ENCODE measurements at places on chromosomes 6 and 20. TPM values are rescaled to one million over a fixed set of nuclear protein-coding genes. Genes with fewer than 3 reads are reported as not detected.

Gene GABRR1
- not detected for polyA plus RNA-seq

Gene SCRT2
- polyA plus RNA-seq = not detected

Gene SLC35D3
- polyA plus RNA-seq = 0.04 TPM

Gene HLA-DRB5
- 3.0 TPM for polyA plus RNA-seq

DNA sequence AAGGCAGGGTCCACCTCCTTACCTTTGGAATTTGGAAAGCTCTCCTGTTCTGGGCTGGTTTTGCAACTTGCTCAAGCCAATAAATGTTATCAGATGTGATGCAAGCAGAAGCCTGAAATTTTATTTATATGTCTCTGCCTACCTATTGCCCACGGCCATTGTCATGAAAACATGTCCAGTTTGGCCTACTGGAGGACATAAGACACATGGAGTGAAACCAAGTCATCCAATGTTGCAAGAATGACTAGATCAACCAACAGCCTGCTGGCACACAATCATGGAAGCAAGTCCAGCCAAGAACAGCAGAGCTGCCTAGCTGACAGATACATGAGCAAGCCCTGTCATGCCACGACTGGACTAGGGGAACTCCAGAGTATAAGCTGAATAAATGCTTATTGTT is 56.7 kb upstream of the IRAK1BP1 start:
- H3K36me3 ChIP-seq = no peaks in the 10 kb centered on the region
- H3K27me3 ChIP-seq = no peaks in the 10 kb centered on the region
- H3K27ac ChIP-seq = no peak overlapping the region

DNA sequence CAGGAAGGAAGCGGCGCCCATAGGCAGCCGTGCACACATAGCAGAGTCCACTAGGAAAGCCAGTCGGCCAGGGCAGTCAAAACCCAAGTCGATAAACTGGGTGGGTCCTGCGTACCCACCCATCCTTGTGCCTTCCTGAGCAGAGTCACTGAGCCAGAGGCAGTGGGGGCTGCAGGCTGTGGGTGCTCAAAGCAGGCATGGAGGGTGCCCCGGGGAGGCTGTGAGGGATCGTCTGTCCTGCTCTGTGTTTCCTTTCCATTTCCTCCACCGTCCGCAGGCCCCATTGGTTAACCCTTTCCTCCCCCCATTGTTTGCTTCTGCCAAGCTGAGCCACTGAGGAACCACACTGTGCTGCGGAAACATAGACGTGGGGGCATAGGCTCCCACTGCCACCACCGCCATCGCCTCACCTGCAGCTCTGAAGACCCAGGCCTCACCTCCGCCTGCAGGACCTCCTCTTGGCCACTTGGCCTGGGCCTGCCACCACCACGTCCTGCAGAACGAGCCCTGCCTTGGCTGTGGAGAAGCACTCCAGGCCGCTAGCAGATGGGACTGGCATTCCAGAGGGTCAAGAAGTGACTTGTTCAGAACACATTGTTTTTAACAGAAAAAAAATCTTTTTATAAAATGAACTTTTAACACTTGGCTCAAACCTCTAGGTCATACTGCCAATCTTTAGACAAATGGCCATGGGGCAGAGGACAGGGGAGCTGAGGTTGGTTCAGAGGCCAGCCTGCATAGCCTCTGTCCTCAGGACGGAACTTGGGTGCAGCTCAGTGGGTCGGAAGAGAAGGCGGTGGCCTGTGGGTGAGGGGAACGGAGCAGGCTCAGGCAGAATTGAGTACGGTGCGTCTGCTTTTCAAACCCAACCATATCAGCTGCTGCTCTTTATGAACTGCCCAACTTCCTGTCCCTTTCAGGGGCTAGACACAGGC is 52.6 kb downstream of the TCP11 start:
- H3K27me3 ChIP-seq = no peaks in the 10 kb centered on the region
- DNase-seq = no peak
- no peak overlapping the region for H3K4me3 ChIP-seq
- peaks cover 9% of the 10 kb centered on the region for H3K4me1 ChIP-seq
- no peak overlapping the region for H3K27ac ChIP-seq
- peaks cover 19% of the 10 kb centered on the region for H3K36me3 ChIP-seq

DNA sequence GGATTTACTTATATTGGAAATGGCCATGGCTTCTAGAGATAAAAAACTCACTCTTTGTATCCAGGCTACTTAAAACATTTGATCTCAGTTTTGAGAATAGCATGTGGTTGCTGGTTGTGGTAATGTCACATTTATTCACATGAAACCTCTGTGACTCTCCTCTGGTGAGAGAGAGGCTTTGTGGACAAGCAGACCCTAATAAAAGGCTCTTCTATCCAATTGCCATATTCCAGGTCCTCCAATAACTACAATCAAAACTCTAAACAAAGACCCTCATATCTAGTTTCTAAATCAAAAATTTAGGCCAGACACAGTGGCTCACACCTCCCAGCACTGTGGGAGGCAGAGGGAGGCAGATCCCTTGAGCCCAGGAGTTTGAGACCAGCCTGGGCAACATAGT is 176.3 kb upstream of the LAMP5 start:
- DNase-seq = no peak
- H3K4me3 ChIP-seq = no peak overlapping the region
- H3K27ac ChIP-seq = no peak overlapping the region
- peaks cover 12% of the 10 kb centered on the region for H3K4me1 ChIP-seq

DNA sequence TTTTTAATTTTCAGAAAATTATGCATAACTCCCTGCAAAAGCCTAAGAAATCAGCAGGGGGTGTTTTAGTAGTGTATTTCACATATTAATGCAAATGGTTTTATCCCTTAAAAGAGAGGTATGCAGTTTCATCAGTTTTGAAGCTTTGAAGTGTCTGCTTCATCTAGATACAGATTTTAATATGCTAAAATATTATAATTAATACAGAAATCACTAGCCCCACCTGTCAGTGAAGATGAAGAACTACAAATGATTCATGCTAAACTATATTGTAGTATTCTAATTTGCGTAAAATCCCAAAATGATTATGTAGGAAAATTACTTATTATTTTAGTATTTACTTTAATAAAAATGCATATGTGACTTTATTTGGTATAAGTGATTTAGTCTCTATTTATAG is 2.9 kb upstream of the TFB1M start:
- H3K4me3 ChIP-seq = no peak overlapping the region
- H3K27ac ChIP-seq = no peak overlapping the region
- peaks cover 15% of the 10 kb centered on the region for H3K4me1 ChIP-seq
- DNase-seq = no peak

Gene PSMB9
- polyA plus RNA-seq = 33.4 TPM

DNA sequence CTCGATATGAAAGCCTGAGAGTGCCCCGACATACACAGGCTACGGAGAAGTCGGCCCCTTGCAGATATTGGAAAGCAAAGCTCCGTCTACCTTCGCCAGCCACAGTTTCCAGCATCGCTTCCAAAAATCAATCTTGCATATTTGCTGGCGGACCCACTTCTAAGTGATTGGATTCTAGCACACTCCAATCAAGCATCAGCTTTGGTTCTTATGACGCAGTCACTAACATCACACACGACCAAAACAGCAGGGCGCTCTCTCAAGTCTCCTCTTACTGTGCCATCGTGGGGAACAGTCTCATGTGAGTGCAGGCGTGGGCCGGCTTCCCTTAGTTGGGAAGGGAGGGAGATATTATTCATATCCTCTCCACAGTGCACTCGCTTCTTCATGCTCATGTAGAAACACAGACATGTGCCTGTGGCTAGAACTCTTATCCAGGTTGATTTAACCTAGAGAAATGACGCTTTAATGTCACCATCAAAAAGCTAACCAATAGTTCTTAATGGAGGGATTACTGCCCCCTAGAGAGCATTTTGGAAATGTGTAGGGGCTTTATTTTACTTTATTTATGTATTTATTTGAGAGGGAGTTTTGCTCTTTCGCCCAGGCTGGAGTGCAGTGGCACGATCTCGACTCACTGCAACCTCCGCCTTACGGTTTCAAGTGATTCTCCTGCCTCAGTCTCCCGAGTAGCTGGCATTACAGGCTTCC is 229.8 kb downstream of the SOD2 start:
- DNase-seq = no peak
- H3K27me3 ChIP-seq = no peaks in the 10 kb centered on the region
- H3K27ac ChIP-seq = no peak overlapping the region
- no peaks in the 10 kb centered on the region for H3K36me3 ChIP-seq
- H3K4me1 ChIP-seq = no peaks in the 10 kb centered on the region

DNA sequence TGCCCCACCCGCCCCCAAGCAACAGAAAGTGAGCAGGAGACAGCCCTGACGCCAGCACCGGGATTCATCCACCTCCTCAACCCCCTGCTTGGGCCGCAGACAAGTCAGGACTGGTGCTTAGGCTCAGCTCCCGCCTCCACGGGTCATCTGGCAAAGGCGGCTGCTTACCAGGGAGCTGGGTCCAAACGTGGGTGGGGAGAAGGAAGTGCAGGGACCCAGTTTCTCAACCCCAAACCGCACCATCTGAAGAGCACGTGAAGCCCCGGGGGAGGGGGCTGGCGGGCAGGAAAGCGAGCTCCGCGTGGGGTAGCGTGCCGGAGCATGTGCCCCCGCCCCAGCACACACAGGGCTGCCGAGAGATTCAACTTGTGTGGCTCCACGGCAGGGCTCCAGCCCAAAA is 87.2 kb downstream of the BMP7 start:
- no peaks in the 10 kb centered on the region for H3K27me3 ChIP-seq
- DNase-seq = no peak
- H3K4me1 ChIP-seq = no peaks in the 10 kb centered on the region
- no peaks in the 10 kb centered on the region for H3K36me3 ChIP-seq

DNA sequence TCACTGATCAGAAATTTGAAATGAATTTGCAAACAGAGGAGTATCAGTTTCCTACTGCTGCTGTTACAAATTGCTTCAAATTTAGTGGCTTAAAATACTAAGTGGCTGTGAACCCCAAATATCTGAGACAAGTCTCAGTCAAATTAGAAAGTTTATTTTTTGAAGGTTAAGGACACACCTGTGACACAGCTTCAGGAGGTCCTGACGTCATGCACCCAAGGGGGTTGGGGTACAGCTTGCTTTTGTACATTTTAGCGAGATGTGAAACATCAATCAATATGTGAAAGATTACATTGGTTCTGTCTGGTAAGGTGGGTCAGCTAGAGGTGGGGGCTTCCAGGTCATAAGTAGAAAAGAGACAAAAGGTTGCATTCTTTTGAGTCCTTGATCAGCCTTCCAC is 21.4 kb upstream of the ZFP64 start:
- H3K4me3 ChIP-seq = no peak overlapping the region
- H3K27me3 ChIP-seq = no peaks in the 10 kb centered on the region
- DNase-seq = no peak
- no peaks in the 10 kb centered on the region for H3K36me3 ChIP-seq
- H3K27ac ChIP-seq = no peak overlapping the region

GRCh38 chr6:129497481-129498441 is 212.2 kb downstream of the ARHGAP18 start:
- DNase-seq = no peak
- H3K4me1 ChIP-seq = peaks cover 3% of the 10 kb centered on the region
- H3K4me3 ChIP-seq = no peak overlapping the region
- H3K36me3 ChIP-seq = peaks cover 16% of the 10 kb centered on the region
- H3K27me3 ChIP-seq = no peaks in the 10 kb centered on the region
- H3K27ac ChIP-seq = no peak overlapping the region

Gene TNNC2
- polyA plus RNA-seq = 0.59 TPM

Gene OR12D3
- not detected for polyA plus RNA-seq

GRCh38 chr20:23230766-23231385 is 119.7 kb upstream of the NXT1 start:
- no peaks in the 10 kb centered on the region for H3K36me3 ChIP-seq
- no peaks in the 10 kb centered on the region for H3K27me3 ChIP-seq
- H3K4me1 ChIP-seq = no peaks in the 10 kb centered on the region
- H3K27ac ChIP-seq = no peak overlapping the region
- H3K4me3 ChIP-seq = no peak overlapping the region

GRCh38 chr6:41449399-41450245 is 96.6 kb upstream of the FOXP4 start:
- H3K4me1 ChIP-seq = peaks cover 30% of the 10 kb centered on the region
- H3K27me3 ChIP-seq = peaks cover 2% of the 10 kb centered on the region
- H3K36me3 ChIP-seq = no peaks in the 10 kb centered on the region
- DNase-seq = no peak
- no peak overlapping the region for H3K4me3 ChIP-seq

GRCh38 chr6:168778201-168778600 is 337.2 kb downstream of the SMOC2 start:
- H3K27me3 ChIP-seq = no peaks in the 10 kb centered on the region
- no peaks in the 10 kb centered on the region for H3K36me3 ChIP-seq
- H3K27ac ChIP-seq = no peak overlapping the region
- H3K4me1 ChIP-seq = peaks cover 7% of the 10 kb centered on the region
- H3K4me3 ChIP-seq = no peak overlapping the region

GRCh38 chr6:72916298-72916697 is 294.4 kb downstream of the KCNQ5 start:
- no peaks in the 10 kb centered on the region for H3K36me3 ChIP-seq
- H3K4me1 ChIP-seq = no peaks in the 10 kb centered on the region
- no peak overlapping the region for H3K4me3 ChIP-seq
- no peak for DNase-seq

GRCh38 chr20:43955750-43956191 is 41.1 kb downstream of the TOX2 start:
- no peak overlapping the region for H3K27ac ChIP-seq
- peaks cover 25% of the 10 kb centered on the region for H3K4me1 ChIP-seq
- H3K36me3 ChIP-seq = no peaks in the 10 kb centered on the region
- no peak for DNase-seq
- no peak overlapping the region for H3K4me3 ChIP-seq

DNA sequence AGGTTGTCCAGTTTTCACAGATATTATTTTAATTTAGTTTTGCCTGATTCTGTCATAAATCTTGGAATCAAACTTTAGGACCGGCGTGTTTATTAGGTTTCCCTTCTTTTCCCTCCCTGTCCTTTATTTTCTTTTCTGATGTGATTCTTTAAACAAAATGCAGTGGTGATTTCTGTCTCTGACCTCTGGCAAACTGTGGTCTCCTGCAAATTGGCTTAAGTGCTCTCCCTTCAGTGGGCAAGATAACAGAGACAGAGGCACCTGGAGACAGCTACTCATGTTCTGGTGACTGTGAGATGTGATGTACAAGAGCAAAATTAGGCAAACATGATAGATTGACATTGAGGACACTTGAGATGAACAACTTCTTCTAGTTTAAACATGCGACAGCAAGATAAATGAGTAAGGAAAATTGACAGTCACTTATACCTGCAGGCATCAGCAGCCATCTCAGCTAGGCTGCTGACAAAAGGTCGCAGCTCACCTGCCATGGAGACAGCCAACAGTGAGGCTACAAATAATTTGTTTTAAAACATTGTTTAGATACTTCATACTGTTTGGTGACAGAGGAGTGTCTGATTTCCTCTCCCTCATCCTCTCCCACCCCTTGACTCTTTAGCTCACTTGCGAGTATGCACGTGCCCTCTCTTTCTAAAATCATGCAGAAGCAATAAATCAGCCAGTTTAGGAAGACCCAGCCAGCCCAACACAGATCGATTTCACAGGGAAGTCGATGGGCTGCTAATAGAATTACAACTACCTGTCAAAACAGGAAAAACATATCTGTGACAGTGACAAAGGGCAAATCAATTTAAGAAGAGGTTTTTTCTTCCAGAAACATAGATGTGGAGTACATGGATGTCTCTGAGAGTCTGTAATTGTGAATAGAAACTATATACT is 63.4 kb upstream of the MAP3K7 start:
- no peak for DNase-seq
- H3K4me1 ChIP-seq = no peaks in the 10 kb centered on the region
- no peak overlapping the region for H3K4me3 ChIP-seq
- H3K27me3 ChIP-seq = no peaks in the 10 kb centered on the region
- H3K27ac ChIP-seq = no peak overlapping the region

GRCh38 chr6:110563711-110564110 is 87.3 kb upstream of the SLC22A16 start:
- H3K27ac ChIP-seq = no peak overlapping the region
- H3K4me3 ChIP-seq = no peak overlapping the region
- DNase-seq = no peak

Gene IRF4
- polyA plus RNA-seq = 0.15 TPM

All from heart right ventricle (tissue), 16 donors.